ENCODE measurements at places on chromosomes 12 and 14.

DNA sequence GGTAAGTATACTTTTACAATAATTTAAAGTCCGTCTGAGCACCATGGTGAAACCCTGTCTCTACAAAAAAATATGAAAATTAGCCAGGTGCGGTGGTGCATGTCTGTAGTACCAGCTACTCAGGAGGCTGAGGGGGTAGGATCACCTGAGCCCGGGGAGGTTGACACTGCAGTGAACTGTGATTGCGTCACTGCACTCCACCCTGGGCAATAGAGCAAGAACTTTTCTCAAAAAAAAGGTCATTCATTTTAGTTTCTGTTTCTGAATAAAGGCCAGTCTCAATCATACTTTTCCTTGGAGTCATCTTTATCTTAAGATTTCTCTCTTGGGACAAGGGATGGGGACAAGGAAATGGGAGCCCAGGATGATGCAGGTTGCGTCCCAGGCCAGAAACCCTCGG, 12.9 kb downstream of the ANKRD13A start:
- no peak for DNase-seq

- no peak for DNase-seq
These were observed 17.5 kb upstream of the GXYLT1 start for GRCh38 chr12:42162193-42162592.

GRCh38 chr12:125203145-125203765, 138.0 kb downstream of the AACS start:
- DNase-seq: no peak

GRCh38 chr14:81890020-81890419, 356.4 kb upstream of the SEL1L start:
- DNase-seq: no peak

DNA sequence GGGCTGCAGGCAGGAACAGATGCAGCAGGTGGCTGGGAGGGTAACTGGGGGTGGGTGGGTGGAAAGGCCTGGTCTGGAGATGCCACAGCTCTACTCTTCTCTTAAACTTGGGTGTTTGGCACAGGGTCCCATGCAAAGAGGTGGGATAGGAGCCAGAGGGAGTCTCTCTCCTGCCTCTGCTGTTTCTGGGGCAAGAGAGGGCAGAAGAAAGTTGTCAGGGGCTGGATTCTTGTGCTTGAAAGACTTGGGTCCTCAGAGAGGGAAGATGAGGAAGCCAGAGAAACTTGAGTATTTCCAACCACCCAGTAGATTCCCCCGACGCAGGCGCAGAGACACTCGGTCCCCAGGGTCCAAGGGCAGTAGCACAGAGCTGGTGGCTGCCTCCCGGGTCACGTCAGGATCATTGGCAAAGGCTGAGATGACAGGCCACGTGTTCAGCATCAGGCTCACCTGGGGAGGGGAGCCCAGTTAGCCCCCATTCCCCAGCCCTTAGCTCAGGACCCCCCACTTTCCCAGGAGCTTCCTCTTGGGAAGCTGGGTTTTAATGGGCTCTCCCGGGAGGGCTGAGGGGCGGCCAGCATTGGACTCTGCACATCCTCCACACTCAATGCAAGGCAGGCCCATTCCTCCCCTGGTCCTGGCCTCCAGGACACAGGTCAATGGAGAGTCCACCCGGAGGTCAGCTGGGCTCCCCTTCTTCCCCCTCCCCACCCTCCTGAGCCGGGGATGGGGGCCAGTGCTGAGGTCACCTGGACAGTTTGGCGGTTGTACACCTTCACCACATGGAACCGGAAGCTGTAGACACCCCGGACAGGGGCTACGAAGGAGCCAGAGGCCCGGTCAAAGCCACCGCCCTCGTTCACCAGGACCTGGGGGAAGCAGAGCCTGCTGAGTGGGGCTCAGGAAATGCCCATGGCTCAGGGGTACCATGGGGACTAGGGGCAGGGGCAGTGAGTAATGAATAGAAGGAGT, 1.6 kb downstream of the CBLN3 start:
- DNase-seq: no peak

DNA sequence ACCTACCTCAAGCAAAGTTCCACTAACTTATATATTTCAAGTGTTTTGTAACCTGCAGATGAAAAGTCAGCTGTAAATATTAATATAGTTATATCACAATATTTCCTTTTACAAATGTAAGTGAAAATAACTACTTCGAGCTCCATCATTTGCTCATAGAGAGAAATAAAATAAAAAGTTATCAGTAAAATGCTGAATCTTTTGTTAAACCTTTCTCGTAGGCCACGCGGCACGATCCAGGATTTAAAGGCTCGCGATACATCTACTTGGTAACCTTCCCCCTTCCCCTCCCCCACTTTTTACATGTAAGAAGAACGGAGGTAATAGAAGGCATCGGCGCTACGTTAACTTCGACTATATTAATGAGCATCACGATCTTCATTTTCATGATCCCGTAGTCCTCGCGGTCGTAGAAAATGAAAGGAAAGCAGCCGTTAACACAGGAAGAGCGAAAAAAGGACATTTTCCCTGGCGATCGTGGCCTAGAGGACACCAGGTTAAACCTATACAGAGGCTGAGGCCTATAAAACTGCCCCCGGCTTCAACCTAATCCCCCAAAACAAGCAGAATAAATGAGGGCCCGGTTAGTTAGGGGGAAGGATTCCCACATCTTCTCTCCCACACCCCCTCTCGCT, 508 bp downstream of the HNRNPC start:
- no peak for DNase-seq

GRCh38 chr14:34498684-34499412, 36.8 kb upstream of the SPTSSA start:
- DNase-seq: no peak

- DNase-seq: no peak
These were observed 168.7 kb upstream of the CNOT2 start for GRCh38 chr12:70074510-70074909.

DNA sequence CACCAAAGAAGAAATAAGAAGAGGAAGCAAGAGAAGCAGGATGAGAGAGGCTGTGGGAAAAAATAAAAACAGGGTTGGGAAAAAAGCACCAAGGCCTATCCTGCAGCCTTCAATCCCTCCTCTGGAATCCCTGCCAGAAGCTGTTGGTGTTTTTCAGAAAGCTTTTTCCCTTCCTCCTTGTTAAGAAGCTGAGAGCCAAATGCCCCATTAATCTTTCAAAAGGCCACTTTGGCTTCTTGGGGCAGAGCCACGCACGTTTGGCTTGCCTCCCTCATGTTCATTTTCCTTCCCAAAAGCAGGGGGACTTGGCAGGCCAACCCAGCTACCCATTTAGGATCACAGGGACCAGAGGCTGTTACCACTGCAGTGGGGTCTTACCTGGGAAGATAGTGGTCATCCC, 365.3 kb downstream of the NUAK1 start:
- no peak for DNase-seq

DNA sequence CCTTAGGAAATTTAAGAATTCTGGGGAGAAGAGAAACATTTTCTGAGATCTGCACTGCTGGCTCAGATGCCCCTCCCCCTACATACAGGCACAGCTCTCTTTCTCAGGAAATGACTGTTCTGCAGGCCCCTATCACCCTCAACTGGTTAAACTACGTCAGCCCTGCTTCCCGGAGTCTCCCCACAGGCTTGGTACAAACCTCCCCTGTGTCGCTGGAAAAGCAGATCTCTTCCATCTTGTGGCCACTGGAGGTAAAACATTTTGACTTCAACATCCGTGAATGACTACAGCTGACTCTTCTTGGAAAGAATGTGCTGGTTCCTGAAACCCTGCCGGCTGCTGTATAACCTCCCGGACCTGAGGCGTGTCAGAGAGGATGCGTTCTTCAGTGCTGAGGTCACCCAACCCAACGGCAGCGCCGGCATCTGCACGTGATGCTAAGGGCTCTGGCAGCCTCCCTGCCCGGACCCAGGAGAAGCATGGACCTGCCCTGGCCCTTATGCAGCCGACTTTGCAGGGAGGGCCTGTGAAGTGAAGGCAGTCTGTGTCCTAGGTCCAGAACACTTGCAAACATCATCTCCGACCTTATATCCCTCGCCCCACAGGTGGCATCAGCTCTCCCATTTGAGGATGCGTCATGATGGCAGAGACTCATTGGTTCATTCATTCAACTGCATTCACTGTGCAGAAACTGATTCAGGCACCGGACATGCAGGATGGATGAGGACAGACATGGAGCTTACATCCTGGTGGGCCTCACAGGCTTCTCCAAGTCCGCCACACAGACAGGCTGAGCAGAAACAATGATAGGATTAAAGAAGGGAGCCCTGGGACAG, 129.2 kb downstream of the GCH1 start:
- peak; percentile 30 for DNase-seq
